HuH-7.5 (cell line): ENCODE measurements at places on chromosomes 2 and 18.

DNA sequence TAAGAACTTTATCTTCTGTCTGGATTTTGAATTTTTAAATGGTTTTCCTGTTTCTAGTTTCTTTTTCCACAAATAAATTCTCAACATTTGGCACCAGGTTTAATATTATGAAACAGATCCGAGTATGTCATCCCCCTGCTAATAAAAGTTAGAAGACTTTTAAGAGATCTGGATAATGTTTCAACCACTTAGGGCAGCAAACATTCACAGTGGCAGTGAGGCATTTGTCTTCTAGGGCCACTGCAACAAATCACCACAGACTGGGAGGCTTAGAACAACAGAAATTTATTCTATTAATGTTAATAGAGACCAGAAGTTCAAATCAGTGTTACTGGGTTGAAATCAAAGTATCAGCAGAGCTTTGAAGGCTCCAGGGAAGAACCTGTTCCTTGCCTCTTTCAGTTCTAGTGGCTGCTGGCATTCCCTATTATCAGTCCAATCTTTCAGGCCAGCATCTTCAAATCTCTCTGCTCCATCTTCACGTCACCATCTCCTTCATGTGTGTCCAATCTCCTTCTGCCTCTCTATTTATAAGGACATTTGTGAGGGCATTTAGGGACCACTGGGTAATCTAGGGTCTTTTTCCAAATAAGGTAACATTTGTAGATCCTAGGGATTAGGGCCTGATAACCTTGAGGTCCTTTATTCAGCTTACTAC lies 23.4 kb downstream of the ACSL3 start:
- no peak for DNase-seq

- DNase-seq = no peak
Observed at GRCh38 chr2:22883054-22883453, 501.9 kb upstream of the KLHL29 start.

DNA sequence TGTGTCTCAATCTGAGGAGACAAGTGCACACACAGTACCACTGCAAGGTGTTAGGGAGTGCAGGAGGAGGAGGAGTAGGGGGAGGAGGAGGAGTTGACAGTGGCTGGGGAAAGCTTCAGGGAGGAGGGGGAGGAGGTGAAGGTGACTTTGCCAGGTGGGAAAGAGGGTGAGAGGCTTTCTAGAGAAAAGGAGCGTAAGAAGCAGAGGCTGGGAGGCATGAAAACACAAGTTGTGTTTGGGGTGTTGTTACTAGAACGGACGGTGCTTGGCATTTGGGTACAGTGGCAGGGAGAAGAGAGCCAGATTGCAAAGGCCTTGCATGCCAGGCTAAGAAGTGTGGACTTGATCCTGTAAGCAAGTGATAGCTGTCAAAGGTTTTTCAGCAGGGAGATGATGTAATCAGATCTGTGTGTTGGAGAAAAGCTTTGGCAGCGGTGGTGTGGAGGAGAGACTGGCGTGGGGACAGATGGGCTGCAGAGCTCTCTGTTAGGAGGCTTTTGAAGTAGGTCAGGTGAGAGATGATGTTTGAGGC lies 16.2 kb downstream of the TANC1 start:
- DNase-seq = no peak

GRCh38 chr2:53826587-53827397 lies 33.0 kb downstream of the GPR75 start:
- peak; percentile 47 for DNase-seq

- no peak for DNase-seq
Observed at GRCh38 chr2:181558371-181558770, 98.5 kb downstream of the CERKL start.

DNA sequence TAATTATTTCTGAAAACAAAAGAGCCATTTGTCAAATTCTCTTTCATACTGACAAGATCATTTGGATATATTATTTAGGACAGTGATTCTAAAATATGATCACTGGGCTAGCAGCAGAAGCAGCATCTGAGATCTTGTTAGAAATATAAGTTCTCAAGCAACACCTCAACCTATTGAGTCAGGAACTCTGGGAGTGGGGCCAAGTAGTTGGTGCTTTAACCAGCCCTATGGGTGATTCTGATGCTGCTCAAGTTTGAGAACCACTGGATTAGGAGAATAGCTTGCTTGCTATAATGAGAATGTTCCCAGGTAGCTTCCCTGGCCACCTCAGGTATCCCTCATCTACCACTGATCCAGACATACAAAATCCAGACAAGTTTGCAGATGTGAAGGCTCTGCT lies 466.9 kb upstream of the CELF4 start:
- DNase-seq = no peak

DNA sequence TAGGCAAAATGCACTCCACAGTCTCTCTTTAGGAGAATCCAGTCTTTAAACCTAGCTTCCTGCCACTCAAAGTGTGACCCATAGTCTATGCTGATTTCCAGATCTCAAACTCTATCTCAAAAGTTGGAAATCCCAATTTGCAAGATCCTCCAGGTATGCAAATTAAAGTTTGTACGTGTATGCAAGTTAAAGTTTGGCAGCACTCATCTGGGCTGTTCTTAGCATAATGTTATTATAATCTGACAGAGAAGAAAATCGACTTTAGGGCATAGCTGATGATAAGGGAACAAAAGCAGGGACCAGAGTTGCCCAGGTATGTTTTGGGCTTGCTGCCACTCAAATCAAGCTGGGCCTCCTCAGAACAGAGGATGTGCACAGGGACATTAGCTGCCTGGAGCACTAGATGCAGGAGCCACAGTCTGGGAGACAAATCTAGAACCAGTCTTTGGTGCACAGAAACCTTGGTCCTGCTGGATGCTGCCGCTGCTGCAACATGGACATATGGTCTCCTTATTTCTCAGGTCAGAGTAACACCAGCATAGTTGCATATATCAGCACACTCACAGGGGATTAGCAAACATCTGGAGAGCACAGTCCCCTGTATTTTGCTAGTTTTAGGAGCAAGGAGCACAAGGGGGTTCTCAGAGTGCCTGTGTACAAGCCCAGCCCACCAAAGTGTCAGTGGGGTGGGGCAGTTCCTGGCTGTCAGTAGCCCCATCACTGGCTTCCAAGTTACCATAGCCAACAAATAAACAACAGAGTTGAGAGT lies 242.6 kb downstream of the TTC32 start:
- no peak for DNase-seq

- DNase-seq = no peak
Observed at GRCh38 chr2:9099341-9099751, 95.9 kb upstream of the MBOAT2 start.

GRCh38 chr2:99597616-99598015 lies 107.8 kb upstream of the REV1 start:
- no peak for DNase-seq

- DNase-seq = no peak
Observed at GRCh38 chr2:72993933-72994280, 76.6 kb downstream of the EMX1 start.

GRCh38 chr2:197263077-197263476 lies 47.5 kb downstream of the ANKRD44 start:
- DNase-seq = no peak

DNA sequence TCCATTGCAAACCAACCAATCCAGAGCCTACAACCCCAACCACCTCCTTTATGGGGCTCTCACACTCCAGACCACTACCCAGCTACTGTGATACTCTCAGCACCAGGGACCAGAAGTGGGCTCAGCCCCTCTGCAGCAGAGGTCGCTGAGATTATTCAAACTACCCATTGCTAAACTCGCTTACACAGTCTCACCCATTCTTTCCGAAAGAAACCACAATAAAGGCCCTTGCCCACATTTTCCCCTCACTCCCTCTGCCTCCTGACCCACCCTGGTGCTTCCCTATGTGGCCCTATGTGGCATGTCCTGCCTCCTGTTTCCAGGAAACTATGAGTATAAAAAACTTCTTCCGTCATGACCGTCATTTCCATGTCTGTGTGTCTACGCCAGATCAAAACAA lies 10.7 kb downstream of the TEX51 start:
- DNase-seq = no peak

DNA sequence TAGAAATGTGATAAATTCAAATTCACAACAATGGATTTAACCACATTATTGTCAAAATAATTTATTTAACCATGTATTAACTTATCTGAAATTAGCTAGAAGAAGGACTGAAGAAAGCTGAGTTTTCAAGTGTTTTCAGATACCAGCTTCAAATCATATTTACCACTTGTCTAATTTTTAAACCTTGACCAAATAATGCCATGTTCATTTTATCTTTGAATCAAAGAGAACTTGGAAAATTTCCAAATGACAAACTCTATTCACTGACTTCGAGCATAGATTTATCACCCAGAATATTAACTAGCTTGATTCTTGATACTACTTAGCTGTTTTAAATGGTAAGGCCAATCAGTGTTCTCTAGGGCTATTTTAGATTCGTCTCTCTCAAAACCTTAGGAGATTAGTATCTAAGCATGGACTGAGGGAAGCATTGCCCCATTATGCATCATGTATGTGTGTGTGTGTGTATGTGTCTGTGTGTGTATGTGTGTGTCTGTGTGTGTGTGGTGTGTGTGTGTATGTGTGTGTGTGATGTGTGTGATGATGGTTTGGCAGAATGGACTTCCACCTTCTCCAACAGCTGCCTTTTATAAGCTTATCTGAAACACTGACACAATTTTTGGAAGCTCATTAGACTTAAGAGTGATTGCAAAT lies 667.5 kb upstream of the FANCL start:
- DNase-seq = no peak

DNA sequence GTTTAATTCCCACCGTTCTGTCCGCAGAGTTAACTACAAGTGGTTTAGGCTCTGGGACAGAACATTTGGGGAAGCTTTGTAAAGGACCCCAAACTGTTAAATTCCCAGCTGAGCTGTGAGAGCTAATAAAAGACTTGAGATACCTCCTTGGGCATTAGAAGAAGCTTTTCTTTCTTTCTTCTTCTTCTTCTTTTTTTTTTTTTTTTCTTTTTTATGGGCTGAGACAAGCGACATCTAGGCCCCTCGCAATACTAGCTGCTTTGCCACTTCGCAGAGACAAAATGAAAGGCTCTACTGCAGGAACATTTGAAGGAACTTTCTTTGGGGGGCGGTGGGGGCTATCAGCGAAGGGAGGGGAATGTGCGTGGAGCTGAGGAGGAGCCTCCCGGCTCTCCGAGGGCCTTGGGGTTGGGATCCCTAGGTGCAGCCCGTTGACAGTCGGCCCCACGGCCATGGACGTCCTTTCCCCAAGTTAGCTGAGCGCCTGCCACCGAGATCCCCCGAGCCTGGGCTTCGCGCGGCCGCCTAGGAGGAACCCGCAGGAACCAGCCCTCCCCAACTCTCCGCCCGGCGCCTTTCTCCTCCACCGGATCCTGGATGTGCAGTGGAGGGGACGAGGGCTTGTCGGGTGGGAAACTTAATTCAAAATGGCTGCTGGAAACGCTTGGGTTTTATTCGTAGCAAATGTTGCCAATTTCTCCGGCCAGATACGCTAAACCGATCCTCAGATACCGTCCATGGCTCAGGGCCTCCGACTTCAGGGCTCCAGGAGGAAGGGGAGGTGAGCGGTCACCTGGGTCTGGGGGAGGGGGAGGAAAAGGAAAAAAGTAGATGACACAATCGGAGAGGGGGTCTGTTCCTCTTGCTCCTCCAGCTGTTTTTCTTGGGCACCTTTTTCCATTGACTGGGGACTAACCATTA lies 4.2 kb downstream of the MEIS1 start:
- no peak for DNase-seq

- DNase-seq = no peak
Observed at GRCh38 chr2:106165029-106165428, 29.1 kb downstream of the UXS1 start.

- no peak for DNase-seq
Observed at GRCh38 chr2:9400268-9401058, 22.9 kb downstream of the ITGB1BP1 start.
